Caco-2 (cell line): ENCODE measurements at places on chromosomes 16 and 17. TPM values are rescaled to one million over a fixed set of nuclear protein-coding genes. Genes with fewer than 3 reads are reported as not detected.

- DNase-seq, result no peak
Measured at GRCh38 chr16:125011-125410, 13.5 kb downstream of the NPRL3 start.

- DNase-seq, result no peak
Measured at GRCh38 chr16:21694609-21695008, 30.8 kb downstream of the OTOA start.

- DNase-seq, result no peak
Measured at GRCh38 chr17:82077617-82078358, 12.2 kb upstream of the DUS1L start.

GRCh38 chr16:67528870-67529581 lies 397 bp downstream of the RIPOR1 start:
- DNase-seq, result peak; percentile 71

DNA sequence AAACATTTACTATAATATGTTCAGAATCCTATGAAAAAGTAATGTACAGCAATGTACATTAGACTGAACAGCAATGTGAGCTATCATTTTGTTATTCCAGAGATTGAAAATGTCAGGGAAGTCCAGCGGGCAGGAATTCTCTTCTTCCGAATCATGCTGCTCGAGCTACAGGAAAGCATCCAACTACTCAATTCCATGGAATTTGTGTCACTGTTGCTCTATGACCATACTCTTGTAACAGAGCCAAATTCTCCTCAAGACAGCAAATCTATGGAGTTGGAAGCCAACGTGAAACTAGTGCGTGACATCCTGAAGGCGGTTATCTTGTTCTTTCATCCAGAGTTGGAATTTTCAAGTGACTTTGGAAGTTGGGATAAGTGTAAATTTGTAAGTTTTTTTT lies 24.8 kb upstream of the NSRP1 start:
- no peak for DNase-seq

GRCh38 chr17:72654706-72655105 lies 437.8 kb downstream of the SLC39A11 start:
- no peak for DNase-seq

DNA sequence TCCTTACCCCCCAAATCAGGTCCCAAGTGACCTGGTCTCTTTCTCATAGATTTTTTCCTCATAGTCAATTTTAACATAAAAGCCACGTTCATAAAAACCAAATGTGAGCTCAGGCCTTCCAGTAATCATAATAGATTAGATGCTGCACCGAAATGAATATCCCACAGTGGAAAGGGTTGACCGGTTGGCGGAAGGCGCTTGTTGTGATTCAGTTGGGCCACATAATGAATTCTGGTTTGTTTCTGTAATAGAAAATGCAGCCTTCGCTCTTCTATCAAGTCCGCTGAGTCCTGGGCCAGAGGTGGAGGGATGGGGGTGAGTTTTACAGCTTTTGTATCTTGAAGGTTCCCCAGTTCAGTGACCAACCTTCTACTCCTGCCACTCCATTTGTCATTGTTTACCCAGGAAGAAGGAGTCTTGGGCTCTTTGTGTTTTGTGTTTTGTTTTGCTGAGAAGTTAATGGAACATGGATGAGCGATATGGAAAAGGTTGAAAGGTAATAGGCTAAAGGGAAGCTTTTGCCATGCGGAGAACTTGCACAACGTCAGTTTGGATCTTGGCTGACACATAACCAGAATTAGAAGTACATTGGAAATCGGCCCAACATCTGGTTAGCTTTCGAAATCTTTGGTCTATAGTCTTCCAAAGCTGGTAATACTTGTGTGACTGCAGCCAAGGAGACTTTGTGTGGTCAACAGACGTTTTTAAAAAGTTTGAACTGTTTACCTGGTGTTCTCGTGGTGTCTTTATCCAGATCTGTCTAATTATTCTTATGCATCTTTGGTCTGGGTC lies 89.5 kb downstream of the CLEC16A start:
- DNase-seq, result no peak

GRCh38 chr17:62110923-62111484 lies 45.9 kb upstream of the MED13 start:
- DNase-seq, result no peak

DNA sequence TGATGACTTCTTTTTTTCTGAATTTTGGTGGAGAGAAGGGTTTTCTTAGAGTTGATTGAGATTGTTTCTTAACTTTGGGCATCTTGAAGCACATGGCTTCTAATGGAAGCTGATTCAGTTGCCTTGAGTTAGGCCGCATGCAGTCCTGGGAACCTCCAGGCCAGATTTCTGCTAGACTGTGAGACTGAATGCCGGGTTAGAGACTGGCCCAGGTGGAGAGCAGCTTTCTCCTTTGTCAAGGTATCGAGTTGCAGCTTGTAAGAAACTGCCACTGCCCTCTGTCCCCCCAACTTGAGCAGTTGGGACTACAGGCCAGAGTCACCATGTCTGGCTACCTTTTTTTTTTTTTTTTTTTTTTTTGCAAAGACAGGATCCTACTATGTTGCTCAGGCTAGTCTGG lies 77.6 kb downstream of the CLEC16A start:
- no peak for DNase-seq

GRCh38 chr17:40483679-40484078 lies 17.7 kb downstream of the TNS4 start:
- no peak for DNase-seq

DNA sequence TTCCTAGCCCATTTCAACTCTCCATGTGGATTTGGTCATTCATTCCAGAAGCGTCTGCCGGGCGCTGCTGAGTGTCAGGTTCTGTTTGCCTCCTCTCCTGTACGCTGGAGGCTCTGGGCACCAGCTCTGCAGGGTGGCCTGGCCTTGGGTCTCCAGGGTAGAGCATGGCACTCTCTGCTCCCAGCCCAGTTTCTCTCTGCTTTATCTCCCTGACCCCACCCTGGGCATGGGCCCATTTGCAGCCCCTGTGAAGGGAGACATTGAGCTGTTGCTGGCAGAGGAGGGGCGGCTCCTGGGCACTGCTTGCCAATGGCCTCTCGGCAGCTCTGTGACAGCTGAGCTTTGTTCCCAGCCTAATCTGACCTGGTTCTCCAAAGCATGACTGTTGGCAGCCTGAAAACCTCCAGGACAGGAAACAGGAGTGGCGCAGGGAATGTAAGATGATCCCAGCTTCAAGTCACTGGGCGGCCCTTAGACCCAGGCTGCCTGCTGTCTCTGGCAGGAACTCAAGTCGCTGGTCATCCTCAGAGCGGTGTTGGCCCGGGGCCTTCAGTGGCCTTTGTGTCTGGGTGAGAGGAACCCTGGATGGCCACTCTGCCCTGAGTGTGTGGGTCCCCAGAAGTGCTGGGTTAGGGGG lies 146.8 kb downstream of the SEC14L1 start:
- DNase-seq, result no peak

- no peak for DNase-seq
Measured at GRCh38 chr17:37479025-37479424, 10.7 kb upstream of the DUSP14 start.

DNA sequence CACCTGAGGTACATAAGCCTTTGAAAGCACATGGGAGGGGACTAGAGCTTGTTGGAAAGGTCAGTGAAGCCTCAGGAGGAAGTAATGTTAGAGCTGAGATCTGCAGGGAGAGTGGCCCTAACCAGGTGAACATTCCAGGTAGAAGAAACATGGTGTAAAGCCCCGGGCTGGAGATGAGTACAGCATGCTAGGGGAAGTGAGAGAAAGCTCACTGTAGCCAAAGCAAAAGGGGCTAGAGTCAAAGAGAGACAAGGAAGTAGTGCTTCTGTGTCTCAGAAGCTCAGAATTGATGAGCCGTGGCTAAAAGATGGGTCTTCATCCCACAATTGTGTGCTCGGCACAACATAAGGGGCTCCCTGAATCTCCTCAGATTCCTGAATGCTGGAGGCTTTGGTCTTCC lies 481.8 kb downstream of the XYLT1 start:
- DNase-seq, result no peak

DNA sequence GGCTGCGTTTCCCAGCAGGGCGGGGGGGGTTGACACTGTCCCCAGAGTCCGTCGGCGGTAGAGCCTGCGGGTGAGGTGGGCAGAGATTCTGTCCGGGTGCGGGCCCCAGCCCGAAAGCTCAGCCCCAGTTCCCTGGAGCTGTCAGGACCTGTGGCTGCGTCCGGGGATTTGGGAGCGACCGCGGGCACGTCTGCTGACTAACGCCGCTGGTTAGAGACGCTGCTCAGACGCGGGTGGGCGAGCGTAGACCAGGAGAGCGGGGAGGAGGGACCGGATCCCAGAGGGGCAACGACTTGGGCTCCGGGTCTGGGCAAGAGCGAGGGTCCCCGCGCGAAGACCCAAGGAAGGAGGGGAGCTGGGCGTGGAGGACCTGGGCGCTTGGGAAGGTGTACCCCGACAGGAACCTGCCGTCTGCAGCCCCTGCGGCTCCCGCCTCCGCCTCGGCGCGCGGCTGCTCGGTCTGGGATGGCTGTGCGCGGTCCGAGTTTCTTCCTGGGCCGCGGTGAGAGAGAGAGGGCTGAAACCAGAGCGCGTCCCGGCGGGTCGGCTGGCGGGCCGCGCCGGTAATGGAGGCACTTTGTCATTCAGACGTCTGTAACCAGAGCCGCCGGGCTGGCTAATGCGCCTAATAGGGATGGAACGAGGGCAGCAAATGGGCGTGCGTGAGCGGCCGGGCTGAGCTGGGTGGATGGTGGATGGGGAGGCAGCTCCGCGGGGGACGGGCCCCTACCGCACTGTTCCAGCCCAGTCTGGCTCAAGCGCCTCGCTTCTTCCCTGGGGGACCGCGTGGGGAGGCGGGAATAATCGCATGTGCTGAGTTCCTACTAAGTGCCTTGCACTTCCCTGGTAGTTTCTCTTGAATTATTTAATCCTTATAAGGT lies 2.3 kb downstream of the NGFR start:
- DNase-seq, result no peak

DNA sequence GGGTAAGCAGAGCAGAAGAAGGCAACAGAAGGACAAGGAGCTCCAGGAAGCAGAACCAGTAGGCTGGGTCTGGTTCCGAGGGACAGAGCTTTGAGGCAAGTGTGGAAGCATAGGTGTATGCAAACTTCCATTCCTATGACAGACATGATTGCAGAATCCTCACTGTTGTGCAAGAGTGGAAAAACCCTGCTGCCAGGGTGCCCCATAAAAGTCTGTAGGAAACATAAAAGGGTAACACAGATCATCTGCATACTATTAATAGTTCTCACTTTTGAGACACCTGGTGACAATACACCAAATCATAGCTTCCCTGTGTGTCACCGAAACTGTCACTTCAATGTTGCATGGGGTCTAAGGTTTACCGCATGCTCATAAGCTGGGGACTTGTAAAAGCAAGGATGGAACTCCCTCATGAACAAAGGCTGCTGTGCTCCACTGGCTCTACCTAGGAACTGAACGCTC lies 39.7 kb downstream of the ARHGAP17 start:
- DNase-seq, result peak; percentile 24

GRCh38 chr17:6496116-6496481 lies 51.8 kb downstream of the PIMREG start:
- no peak for DNase-seq

DNA sequence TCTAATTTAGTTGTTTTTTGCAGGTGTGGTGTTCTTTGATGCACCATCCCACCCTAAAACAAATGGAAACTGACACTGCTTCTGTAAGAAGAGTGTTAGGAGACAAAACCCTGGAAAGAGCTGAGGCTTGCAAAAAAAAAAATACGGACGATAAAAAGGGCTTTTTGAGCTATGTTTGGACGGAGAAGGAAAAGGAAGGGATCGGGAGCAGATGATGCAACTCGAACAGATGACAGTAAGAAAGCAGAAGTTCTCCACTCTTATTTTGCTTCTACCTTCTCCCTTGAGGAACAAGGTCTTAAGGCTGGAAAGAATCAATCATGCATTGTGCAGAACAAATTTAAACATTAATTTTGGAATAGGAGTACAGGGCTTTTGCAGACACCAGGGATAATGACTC lies 136.7 kb downstream of the MAF start:
- DNase-seq, result no peak

- DNase-seq, result no peak
Measured at GRCh38 chr16:31085411-31085810, 3.3 kb downstream of the PRSS53 start.

GRCh38 chr16:67598527-67598926 lies 36.2 kb downstream of the CTCF start:
- no peak for DNase-seq

- no peak for DNase-seq
Measured at GRCh38 chr17:30793282-30793977, 31.1 kb downstream of the CRLF3 start.

DNA sequence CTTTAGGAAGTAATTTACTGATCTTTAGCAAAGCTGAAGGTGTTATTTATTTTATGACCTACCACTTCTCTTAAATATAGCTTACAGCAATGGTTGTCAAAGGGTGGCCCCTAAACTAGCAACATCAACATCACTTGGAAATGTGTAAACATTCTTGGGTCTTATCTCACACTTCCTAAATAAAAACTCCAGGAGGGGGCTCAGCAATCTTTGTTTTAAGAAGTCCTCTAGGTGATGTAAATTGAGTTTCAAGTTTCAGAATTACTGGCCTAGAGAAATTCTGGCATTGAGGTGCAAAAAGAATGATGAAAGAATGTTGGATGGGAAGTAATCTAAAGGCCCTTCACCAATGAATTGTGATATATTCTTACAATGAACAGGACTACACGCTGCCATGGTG lies 142.3 kb downstream of the HS3ST4 start:
- no peak for DNase-seq

DNA sequence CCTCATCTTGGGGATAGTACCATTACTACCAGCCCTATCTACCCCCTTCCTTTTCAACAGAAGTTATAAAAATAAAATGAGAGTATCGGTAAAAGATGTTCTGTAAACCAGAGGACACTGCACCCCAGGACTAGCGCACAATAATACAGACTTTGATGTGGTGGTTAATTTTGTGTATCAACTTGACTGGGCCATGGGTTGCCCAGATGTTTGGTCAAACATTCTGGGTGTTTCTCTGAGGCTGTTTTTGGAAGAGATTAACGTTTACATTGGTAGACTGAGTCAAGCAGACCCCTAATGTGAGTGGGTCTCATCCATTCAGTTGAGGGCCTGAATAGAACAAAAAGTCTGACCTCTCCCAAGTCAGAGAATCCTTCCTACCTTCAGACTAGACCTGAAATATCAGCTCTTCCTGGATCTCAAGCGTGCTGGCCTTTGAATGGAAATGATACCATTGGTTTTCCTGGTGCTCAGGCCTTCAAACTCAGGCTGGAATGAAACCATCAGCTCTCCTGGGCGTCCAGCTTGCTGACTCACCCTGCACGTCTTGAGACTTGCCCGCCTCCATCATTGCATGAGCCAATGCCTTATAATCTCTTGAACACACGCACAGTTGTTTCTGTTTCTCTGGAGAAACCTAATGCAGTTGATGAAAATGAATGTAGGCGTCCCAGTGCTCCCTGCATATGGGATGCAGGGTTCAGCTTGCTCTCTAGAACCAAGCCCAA lies 10.1 kb downstream of the MRM1 start:
- no peak for DNase-seq

- DNase-seq, result no peak
Measured at GRCh38 chr16:30767767-30768465, 5.8 kb downstream of the RNF40 start.

- no peak for DNase-seq
Measured at GRCh38 chr17:83062011-83062817, 17.2 kb upstream of the METRNL start.

MT4 gene
- not detected in 2 replicates for total RNA-seq

KRTAP4-6 gene
- not detected in 2 replicates for total RNA-seq

MT1E gene
- total RNA-seq, result 0.56 and 2.0 TPM in 2 replicates

JPH3 gene
- 3.5 and 4.8 TPM in 2 replicates for total RNA-seq

RFFL gene
- 27.9 and 29.6 TPM in 2 replicates for total RNA-seq

IL32 gene
- 149 and 165 TPM in 2 replicates for total RNA-seq

PARD6A gene
- 7.1 and 8.4 TPM in 2 replicates for total RNA-seq

SYT17 gene
- 4.2 and 4.6 TPM in 2 replicates for total RNA-seq

C1QL1 gene
- total RNA-seq, result 2.5 and 5.2 TPM in 2 replicates

COPS3 gene
- total RNA-seq, result 120 and 127 TPM in 2 replicates

RAB11FIP3 gene
- total RNA-seq, result 31.3 and 35.8 TPM in 2 replicates
